Esophagus muscularis mucosa (tissue), 4 donors: ENCODE measurements at places on chromosomes 1 and 21. TPM values are rescaled to one million over a fixed set of nuclear protein-coding genes. Genes with fewer than 3 reads are reported as not detected.

- H3K27me3 ChIP-seq, result no peaks in the 10 kb centered on the region
- no peak overlapping the region for H3K4me3 ChIP-seq
- no peaks in the 10 kb centered on the region for H3K36me3 ChIP-seq
- H3K4me1 ChIP-seq, result no peaks in the 10 kb centered on the region
- no peak for DNase-seq
- H3K27ac ChIP-seq, result no peak overlapping the region
These were observed 26.8 kb upstream of the RASAL2 start for GRCh38 chr1:178066908-178067614.

DNA sequence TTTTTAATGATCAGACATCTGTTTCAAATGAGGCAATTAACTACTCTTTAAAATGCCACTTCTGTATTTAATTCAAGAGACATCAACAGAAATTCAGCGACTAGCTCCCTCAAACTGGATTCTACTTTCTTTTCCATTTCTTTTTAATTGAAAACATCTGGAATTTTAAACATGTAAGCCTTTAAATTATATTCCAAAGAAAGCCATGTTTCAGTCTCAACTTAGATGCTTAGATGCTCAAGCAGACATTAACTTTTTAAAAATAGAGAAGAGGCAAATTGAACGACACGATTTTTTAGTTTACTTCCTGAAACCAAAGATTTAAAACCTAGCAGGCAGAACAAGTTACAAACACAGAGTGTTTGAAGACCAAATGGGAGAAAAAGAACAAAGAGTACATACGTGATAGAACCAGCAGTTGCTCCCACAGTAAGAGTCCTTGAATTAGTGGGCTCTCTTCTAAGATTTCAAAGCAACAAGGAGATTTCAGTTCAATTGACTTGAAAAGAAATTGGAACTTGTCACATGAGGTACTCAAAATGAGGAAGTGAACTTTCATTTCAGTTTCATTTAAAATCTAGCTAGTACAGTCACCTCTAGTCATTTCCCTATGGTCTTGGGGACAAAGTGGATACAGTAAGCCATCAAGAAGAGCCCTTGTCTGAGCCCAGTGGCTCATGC is at the start of gene CTSS:
Gene CTSS (minus strand): TSS at position 483 of the 681 bp plus-strand sequence. CDS start 1,015 bp downstream, outside the sequence.
- DNase-seq, result no peak
- no peaks in the 10 kb centered on the region for H3K27me3 ChIP-seq
- H3K36me3 ChIP-seq, result no peaks in the 10 kb centered on the region
- H3K27ac ChIP-seq, result peak within 1 kb of the TSS; percentile 46

RNU1-4 gene
- not detected for total RNA-seq

GBP5 gene
- total RNA-seq, result 0.75 TPM

GRCh38 chr1:180053594-180054567 is 99.3 kb downstream of the CEP350 start:
- no peak overlapping the region for H3K4me3 ChIP-seq
- no peak for DNase-seq
- H3K4me1 ChIP-seq, result no peaks in the 10 kb centered on the region
- H3K36me3 ChIP-seq, result peaks cover 91% of the 10 kb centered on the region

- no peak overlapping the region for H3K4me3 ChIP-seq
- H3K27ac ChIP-seq, result no peak overlapping the region
These were observed 155.0 kb upstream of the EDN2 start for GRCh38 chr1:41639332-41639936.

GRCh38 chr1:182113879-182114626 is 52.5 kb upstream of the ZNF648 start:
- H3K36me3 ChIP-seq, result no peaks in the 10 kb centered on the region
- no peaks in the 10 kb centered on the region for H3K4me1 ChIP-seq
- no peak overlapping the region for H3K4me3 ChIP-seq
- DNase-seq, result no peak

CCDC28B gene
- 5.0 TPM for total RNA-seq

DNA sequence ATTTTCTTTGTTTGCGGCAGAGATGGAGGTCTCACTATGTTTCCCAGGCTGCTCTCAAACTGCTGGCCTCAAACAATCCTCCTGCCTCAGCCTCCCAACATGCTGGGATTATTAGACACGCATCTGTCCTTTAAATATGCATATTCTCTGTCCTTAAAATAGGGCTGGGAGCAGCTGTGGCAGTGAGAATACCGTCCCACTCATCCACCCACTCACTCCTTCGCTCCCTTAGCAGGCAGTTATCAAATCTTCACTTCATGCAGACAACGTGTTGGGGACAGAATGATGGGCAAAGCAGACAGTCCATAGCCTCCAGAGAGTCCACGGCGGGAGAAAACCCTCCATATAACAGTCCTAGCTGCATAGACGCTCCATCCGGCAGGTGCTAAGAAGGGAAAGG is 179.4 kb downstream of the ZBTB18 start:
- no peak for DNase-seq
- peaks cover 14% of the 10 kb centered on the region for H3K4me1 ChIP-seq
- no peaks in the 10 kb centered on the region for H3K36me3 ChIP-seq
- H3K27ac ChIP-seq, result no peak overlapping the region
- H3K4me3 ChIP-seq, result no peak overlapping the region

- no peak overlapping the region for H3K27ac ChIP-seq
- peaks cover 98% of the 10 kb centered on the region for H3K27me3 ChIP-seq
- H3K36me3 ChIP-seq, result no peaks in the 10 kb centered on the region
- peaks cover 18% of the 10 kb centered on the region for H3K4me1 ChIP-seq
- H3K4me3 ChIP-seq, result no peak overlapping the region
These were observed 9.3 kb upstream of the HES5 start for GRCh38 chr1:2539312-2539907.

GRCh38 chr1:241822846-241823245 is 25.2 kb upstream of the EXO1 start:
- H3K27ac ChIP-seq, result no peak overlapping the region
- no peak overlapping the region for H3K4me3 ChIP-seq
- DNase-seq, result no peak
- no peaks in the 10 kb centered on the region for H3K27me3 ChIP-seq
- no peaks in the 10 kb centered on the region for H3K4me1 ChIP-seq
- no peaks in the 10 kb centered on the region for H3K36me3 ChIP-seq

NUP210L gene
- total RNA-seq, result not detected

DNA sequence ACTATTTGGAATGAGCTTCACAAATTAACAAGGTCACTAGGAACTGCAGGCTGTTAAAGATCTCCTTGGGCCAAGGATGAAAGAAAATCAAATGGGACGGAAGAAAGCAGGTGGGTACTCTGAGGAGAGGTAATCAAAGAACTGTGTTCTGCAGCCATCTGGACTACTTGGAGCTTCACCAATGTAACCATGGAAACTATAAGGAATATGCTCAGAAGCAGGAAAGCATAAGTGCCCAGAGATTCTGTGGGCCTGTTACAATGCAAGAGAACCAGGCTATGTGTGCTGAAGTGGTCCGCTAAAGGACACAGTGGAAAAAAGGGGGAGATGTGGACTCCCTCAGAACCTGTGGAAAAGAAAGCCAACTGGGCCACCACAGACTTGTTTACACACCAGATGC is 238.5 kb downstream of the PTGER3 start:
- H3K4me3 ChIP-seq, result no peak overlapping the region
- H3K4me1 ChIP-seq, result no peaks in the 10 kb centered on the region
- H3K27me3 ChIP-seq, result no peaks in the 10 kb centered on the region
- DNase-seq, result no peak
- no peaks in the 10 kb centered on the region for H3K36me3 ChIP-seq
- H3K27ac ChIP-seq, result no peak overlapping the region

ANKRD45 gene
- not detected for total RNA-seq

DNA sequence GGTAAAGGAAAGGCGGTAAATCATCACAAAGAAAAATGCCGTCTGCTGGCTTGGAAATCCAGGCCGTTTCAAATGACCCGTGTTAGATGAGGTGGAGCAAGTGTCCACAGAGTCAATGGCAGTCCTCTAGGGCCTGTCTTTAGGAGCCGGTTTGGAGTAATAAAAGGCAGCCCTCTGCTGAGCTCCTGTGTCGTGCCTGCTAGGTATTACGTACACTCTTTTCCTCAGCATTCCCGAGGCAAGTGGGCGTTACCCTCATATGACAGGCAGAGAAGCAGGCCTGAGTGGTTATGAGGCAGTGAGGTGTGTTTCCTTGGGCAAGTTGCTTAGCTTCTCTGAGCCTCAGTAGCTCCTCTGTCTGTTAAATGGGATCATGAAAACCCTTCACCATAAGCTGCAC is 7.7 kb downstream of the NENF start:
- H3K27ac ChIP-seq, result no peak overlapping the region
- no peaks in the 10 kb centered on the region for H3K27me3 ChIP-seq
- peaks cover 16% of the 10 kb centered on the region for H3K4me1 ChIP-seq
- no peak overlapping the region for H3K4me3 ChIP-seq
- peaks cover 26% of the 10 kb centered on the region for H3K36me3 ChIP-seq

- peaks cover 4% of the 10 kb centered on the region for H3K4me1 ChIP-seq
- H3K36me3 ChIP-seq, result no peaks in the 10 kb centered on the region
These were observed 20.7 kb upstream of the LRRC8D start for GRCh38 chr1:89800022-89800655.

- no peak overlapping the region for H3K4me3 ChIP-seq
- no peaks in the 10 kb centered on the region for H3K36me3 ChIP-seq
- no peak for DNase-seq
- no peak overlapping the region for H3K27ac ChIP-seq
- peaks cover 13% of the 10 kb centered on the region for H3K27me3 ChIP-seq
These were observed 160.7 kb upstream of the KLHDC7A start for GRCh38 chr1:18320051-18320450.

GPR3 gene
- not detected for total RNA-seq

DNA sequence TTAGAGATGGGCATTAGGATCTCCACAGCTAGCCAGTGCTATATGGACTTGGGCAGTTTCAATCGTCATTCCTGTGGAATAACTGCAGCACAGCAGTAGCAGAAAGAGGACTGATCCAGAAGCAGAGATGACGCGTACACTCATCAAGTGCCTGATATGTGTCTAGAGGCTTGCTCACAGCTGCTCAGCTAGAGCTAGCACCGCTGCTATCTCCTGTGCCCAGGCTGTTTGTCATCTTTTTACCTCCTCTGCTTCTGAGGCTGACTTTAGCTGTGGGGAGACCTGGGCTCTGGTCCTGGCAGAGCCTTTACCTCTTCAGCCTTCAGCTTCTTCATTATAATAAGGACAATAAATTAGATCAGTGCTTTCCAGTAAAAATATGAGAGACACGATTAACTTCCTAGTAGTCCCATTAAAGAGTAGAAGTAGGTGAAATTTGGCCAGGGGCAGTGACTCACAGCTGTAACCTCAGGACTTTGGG is 5.3 kb downstream of the TENT5C start:
- H3K4me3 ChIP-seq, result no peak overlapping the region
- H3K27me3 ChIP-seq, result no peaks in the 10 kb centered on the region
- H3K36me3 ChIP-seq, result no peaks in the 10 kb centered on the region
- no peak for DNase-seq

TRIM17 gene
- total RNA-seq, result not detected

TMEM81 gene
- total RNA-seq, result 2.1 TPM

TMEM35B gene
- 34.2 TPM for total RNA-seq

DNA sequence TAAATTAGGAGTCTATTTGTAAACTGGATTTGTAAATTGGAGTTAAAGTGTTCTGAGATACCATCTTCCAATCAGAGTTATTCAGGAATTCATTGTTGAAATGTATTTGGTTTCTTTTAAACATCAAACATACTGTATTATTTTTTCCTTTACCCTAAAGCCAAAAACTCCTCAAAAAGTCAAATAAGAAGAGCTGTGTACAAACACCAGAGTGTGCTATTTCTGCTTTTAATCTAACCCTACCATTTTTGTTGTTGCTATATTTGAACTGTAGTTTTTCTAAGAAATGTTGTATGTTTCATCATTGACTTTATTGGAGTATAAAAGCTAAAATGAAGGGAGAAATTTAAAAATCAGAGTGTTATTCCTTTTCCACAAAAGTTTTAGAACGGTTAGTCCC is 35.8 kb downstream of the SLC30A7 start:
- H3K36me3 ChIP-seq, result no peaks in the 10 kb centered on the region
- no peak for DNase-seq
- H3K4me3 ChIP-seq, result no peak overlapping the region
- H3K4me1 ChIP-seq, result no peaks in the 10 kb centered on the region

ANP32E gene
- total RNA-seq, result 20.3 TPM

- no peak overlapping the region for H3K27ac ChIP-seq
- peaks cover 1% of the 10 kb centered on the region for H3K4me1 ChIP-seq
- no peaks in the 10 kb centered on the region for H3K27me3 ChIP-seq
- no peaks in the 10 kb centered on the region for H3K36me3 ChIP-seq
- H3K4me3 ChIP-seq, result no peak overlapping the region
These were observed 5.4 kb downstream of the PAX7 start for GRCh38 chr1:18635891-18636595.
